ENCODE measurements at places on chromosomes 6 and 20. TPM values are rescaled to one million over a fixed set of nuclear protein-coding genes. Genes with fewer than 3 reads are reported as not detected.

Gene C6orf118
- total RNA-seq = not detected

Gene GGTLC1
- 0.43 TPM for total RNA-seq

Gene KLC4
- 46.7 TPM for total RNA-seq

Gene HEY2
- total RNA-seq = not detected

Gene MEI4
- not detected for total RNA-seq

Gene TMEM244
- not detected for total RNA-seq

Gene NINL
- 19.6 TPM for total RNA-seq

Gene RFX6
- total RNA-seq = not detected

Gene HSPA1L
- 2.6 TPM for total RNA-seq

Gene TRPC4AP
- total RNA-seq = 51.0 TPM
